Spinal cord (tissue), 10 donors: ENCODE measurements at places on chromosomes 2 and 18. TPM values are rescaled to one million over a fixed set of nuclear protein-coding genes. Genes with fewer than 3 reads are reported as not detected.

Gene CRYBA2
- not detected for total RNA-seq

Gene LYG1
- total RNA-seq = 0.69 TPM

Gene ITGAV
- total RNA-seq = 122 TPM

Gene RMC1
- 24.4 TPM for total RNA-seq

Gene WNT6
- 1.6 TPM for total RNA-seq

Gene SRD5A2
- total RNA-seq = 0.59 TPM

Gene ACADL
- total RNA-seq = 4.8 TPM

- no peak for DNase-seq
Observed at GRCh38 chr2:179393481-179393880, 128.8 kb upstream of the SESTD1 start.

- no peak for DNase-seq
Observed at GRCh38 chr2:234970099-234970440, 18.3 kb downstream of the SH3BP4 start.

GRCh38 chr2:121160366-121160765 is 124.6 kb downstream of the TFCP2L1 start:
- DNase-seq = no peak

- DNase-seq = no peak
Observed at GRCh38 chr2:189836644-189837043, 52.4 kb downstream of the PMS1 start.

- DNase-seq = no peak
Observed at GRCh38 chr2:190996338-190996946, 17.5 kb downstream of the STAT1 start.

GRCh38 chr2:105919826-105920225 is 175.1 kb downstream of the NCK2 start:
- DNase-seq = no peak

DNA sequence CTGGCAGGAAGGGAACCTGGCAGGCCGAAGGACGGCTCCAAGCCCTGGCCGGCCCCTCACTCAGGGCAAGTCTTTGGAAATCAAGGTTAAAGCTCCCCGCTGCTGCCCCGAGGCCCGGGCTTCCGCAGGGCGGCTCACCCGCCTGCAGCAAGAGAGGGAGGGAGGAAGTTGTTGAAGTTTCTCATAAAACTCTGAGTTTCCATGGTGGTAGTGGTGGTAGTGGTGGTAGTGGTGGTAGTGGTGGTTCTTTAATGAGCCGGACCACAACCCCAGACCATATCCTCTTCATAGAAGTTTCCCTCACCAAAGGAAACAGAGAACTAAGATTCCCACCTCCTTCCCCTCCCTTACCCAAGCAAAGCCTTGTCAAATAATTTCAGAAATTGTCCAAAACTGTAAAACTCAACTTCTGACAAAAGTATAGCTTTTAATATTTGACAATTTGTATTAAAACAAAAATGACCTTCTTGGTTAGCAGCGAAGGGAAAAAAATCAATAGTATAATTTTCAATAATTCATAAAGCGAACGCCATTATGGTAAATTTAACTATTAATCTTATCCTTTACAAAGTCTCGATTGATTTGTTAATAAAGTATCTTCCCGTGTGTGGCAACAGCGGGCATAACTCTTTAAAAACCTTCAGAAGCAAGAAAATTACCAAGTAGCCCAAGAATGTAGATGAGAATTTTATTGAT is 1.5 kb upstream of the HOXD10 start:
- DNase-seq = no peak

GRCh38 chr18:44178476-44178875 is 502.2 kb upstream of the SETBP1 start:
- no peak for DNase-seq

DNA sequence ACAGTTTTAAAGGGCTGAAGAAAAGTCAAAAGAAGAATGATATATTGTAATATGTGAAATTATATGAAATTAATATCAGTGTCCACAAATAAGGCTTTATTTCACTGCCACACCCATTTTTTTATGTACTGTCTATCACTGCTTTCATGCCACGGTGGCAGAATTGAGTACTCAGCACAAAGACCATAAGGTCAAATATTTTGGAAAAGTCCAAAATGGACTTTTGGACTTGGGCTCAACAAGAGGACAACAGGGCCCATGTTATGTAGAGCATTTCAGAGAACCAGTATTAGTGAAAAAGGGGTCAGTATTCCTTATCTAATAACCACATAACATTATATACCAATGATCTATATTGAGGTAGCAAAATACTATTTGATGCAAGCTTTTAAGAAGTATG is 427.2 kb downstream of the EPHA4 start:
- DNase-seq = no peak

DNA sequence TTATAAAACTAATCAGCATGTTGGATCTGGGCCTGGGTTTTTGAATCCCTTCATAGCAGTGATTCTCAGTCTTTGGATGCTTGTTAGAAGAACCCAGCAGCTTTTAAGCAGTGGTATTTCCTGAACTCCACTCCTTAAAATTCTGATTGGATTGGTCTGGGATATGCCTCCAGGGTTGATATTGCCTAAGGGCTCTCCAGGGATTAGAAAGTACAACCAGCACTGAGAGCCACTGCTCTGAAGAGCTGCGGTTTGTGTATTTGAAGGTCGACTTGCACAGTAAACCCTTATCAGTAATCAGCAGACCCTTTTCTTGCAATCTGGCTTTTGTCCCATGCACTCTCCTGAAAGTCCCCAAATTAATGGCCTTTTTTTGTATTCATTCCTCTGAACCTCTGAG is 17.0 kb upstream of the RBMS1 start:
- DNase-seq = no peak

DNA sequence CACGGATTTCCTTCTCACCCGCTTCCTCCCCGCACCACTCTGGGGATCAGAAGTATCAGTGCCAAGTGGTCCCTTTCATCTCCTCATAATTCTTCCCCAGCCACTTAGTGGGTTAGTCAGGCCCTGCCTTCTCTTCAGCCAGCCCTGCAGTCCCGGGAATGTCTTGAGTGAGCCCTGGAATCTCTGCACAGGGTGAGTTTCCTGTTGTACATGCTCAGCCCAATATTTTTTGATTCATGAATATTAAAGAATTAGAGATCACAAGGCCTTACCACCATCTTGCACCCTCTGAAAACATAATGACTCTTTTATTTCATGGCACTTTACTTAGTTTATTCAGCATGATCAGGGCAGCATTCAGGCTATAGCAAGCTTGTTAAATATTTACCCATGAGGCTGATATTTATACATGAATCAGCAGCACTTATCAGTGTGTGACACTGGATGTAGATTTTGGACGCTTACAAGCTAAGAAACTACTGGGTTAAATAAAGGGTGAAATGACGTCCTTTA is 159.4 kb upstream of the FOSL2 start:
- no peak for DNase-seq

DNA sequence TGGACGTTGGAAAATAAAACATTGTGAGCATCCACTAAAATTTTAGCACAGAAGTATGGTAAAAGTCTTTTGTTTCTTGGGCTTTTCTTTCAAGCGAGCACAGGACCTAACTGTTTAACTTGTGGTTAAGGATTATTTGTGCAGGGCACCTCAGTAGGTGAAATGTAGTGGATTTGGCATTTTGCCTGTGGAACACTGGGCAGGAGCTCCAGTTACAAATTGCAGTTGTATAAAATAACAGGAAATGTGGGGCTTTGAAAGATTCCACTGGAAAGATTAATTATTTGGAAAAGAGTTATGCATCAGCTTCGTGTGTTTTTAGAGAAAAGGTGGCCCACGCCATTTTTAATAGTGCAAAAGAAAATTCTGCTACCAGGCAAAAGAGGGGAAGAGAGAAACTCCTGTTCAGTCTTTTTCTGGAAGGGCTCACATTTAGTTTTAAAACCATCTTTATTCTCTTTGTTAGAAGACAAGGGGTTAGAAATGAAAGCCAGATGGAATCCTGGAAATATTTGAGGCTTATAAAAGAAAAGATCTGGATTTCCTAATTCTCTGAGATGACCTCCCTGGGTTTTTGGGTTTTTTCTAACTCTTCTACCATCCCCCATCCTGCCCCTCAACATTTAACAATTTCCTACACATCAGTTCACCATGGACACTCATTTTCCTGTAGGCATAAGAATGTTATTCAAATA is 144.3 kb upstream of the SERTAD2 start:
- DNase-seq = no peak

- no peak for DNase-seq
Observed at GRCh38 chr2:119233326-119234020, 9.8 kb downstream of the STEAP3 start.

GRCh38 chr18:48605408-48605845 is 66.6 kb downstream of the CTIF start:
- no peak for DNase-seq

DNA sequence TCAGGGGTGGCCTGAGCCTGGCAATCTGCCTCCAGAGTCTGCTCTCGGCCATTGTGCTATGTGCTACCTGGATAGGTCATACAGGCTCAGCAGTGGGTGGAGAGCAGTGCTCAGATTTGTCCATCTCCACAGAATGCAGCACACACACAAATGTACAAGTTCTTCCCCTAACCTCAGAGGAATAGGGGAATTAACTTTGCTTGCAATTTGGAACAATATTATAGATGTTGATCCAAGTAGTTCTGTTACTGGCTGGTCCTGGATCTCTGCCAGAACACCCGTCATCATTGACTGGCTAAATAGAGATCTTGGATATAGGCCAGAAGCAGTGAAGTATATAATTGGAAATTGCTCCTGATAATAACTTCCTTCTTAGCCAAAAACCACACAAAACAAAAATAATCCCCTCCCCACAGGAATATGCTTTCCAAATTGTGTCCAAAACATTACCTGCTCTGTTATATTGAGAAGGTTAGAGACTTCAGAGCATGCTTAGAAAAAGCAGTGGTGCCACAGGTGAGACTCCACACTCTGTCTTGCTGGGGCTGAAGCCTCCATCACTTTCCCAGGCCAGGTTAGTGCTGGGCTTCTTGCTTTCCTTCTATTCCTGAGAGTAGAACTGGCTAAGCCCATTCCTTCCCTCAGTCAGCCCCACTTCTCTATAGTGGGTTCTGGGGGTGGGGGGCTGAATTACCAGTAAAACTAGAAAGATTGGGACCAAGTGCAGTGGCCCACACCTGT is 38.8 kb downstream of the NCAPH start:
- no peak for DNase-seq
